ENCODE measurements at places on chromosomes 7 and 10. TPM values are rescaled to one million over a fixed set of nuclear protein-coding genes. Genes with fewer than 3 reads are reported as not detected.

GRCh38 chr7:3880228-3880987 lies 579.4 kb downstream of the SDK1 start:
- H3K36me3 ChIP-seq: no peaks in the 10 kb centered on the region
- H3K4me1 ChIP-seq: no peaks in the 10 kb centered on the region
- peaks cover 9% of the 10 kb centered on the region for H3K27me3 ChIP-seq
- DNase-seq: no peak
- no peak overlapping the region for H3K27ac ChIP-seq

GRCh38 chr7:3559278-3559677 lies 258.2 kb downstream of the SDK1 start:
- H3K27ac ChIP-seq: no peak overlapping the region
- H3K4me3 ChIP-seq: no peak overlapping the region

DNA sequence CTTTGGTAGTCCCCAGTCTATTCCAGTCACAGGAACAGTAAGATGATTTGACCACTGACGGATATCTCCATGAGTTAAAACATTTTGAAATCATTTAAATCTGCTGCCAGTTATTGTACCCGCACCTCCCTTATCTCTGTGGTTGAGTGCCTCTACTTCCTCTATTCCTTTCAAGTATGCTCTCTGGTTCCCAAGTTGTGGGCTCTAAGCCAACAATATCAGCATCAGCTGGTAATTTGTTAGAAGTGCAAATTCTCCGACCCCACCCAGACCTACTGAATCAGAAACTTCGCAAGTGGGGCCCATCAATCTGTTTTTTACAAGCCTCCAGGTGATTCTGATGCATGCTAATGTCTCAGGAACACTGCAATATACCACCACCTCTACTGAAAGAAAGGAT lies 235.5 kb downstream of the CCSER2 start:
- no peak for DNase-seq
- H3K27me3 ChIP-seq: peaks cover 31% of the 10 kb centered on the region
- H3K4me3 ChIP-seq: no peak overlapping the region
- no peaks in the 10 kb centered on the region for H3K36me3 ChIP-seq

DNA sequence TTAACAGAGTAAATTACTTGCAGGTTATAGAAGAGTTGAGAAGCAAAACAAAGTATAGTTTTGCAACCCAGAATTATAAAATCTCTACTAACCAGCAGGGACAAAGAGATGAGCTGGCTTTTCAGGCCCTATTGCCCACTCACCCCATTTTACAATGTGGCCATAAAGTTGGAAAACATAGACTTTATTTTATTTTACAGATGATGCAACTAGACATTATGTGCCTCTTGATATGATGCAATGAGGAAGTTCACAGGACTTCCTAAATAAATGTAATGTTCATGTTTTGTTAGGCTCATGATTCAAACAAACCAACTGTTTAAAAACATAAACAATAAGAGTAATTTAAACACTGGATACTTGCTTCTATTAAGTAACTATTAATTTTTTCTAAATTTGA lies 141.1 kb upstream of the WNT16 start:
- peaks cover 4% of the 10 kb centered on the region for H3K27me3 ChIP-seq
- H3K4me3 ChIP-seq: no peak overlapping the region
- H3K36me3 ChIP-seq: no peaks in the 10 kb centered on the region
- no peak for DNase-seq
- no peaks in the 10 kb centered on the region for H3K4me1 ChIP-seq
- H3K27ac ChIP-seq: no peak overlapping the region

SYT15B gene
- 0.19 TPM for total RNA-seq
